Caco-2 (cell line): ENCODE measurements at places on chromosomes 4 and X.

DNA sequence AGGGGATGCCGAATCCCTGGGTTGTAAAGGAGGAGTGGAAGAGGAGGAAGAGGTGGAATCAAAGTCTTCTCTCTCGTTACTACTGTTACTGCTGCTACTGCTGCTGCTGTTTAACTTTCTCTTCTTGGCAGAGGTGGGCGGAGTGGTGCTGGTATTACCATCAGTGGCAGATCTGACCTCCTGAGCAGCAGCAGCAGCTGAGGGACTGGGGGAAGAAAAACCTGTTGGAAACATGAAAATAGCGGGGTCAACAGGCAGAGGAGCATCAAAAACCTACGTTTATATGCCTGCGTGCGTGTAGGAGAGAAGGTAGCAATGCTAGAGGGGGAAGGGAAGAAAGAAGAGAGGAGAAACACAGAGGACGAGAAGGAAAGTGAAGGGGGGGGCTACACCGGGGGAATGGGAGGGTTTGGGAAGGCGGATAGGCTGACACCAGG is 339 bp downstream of the CUL4B start:
- DNase-seq, result peak; percentile 29

DNA sequence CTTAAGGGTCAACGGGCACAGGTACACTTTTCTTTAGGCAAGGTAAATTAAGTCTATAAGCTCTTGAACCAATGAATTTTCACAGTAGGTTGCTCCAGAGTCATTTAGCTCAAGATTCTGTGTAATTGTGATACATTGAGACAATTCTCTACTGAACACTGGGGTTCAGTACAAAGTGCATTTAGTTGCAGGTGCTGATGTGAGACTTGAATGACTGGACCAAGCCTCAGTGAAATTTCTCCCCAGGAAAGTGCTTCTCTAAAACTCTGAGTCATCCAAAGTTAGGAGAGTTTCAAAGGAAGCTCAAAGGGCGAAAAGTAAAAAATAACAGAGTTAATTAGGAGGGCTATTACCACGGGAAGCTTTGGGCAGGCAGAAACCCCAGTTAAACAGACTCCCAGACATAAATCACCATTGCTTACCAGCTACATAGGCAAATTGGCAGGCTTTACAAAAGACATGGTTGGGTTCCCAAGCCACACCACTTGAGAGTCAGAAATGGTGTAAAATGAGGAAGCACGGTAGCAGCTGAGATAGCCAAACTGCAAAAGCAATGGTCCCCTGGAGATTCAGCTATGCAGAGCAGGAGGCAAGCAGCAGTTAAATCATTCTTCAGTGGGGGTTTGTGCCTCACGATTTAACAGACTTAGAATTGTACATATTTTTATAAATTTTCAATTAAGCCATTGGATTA is 202.6 kb downstream of the PCDH19 start:
- DNase-seq, result no peak

DNA sequence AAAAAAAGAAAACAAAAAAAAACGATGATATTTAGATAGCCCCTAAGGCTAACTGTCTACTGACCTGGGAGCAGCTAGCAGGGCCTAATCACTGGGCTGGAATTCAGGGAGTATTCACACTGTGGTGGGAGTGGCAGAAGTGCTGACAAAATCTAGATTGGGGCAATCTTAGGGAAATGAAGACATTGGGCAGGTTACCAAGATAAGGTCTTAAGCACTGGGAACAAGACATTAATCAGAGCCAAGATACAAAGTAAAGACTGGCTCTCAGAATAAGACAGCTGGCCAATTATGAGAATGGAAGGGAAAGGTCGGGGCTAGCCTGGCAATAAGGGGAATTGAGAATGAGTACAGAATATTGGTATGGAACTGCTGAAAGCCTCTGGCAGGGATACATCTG is 100.2 kb upstream of the GRIA3 start:
- no peak for DNase-seq

DNA sequence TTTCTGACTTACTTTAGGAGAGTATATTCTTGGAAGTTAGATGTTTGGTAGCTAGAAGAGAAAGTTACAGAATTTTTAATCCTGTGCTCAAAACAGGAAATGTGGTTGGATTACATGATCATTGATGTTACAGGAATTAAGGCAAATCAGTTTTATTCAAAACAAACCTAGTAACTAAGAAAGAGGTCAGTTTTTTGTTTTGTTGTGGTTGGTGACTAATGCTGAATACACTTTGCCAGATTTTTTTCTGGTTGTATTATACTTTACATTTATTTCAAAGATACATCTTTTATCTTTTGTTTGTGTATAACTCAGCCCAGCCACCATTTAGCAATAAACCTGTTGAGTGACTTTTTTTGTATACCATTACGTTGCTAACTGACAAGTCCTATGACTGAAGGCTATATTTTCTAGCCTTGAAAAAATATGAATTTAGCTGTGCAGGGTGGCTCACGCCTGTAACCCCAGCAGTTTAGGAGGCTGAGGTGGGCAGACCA is 116.7 kb downstream of the KLHL8 start:
- DNase-seq, result no peak

DNA sequence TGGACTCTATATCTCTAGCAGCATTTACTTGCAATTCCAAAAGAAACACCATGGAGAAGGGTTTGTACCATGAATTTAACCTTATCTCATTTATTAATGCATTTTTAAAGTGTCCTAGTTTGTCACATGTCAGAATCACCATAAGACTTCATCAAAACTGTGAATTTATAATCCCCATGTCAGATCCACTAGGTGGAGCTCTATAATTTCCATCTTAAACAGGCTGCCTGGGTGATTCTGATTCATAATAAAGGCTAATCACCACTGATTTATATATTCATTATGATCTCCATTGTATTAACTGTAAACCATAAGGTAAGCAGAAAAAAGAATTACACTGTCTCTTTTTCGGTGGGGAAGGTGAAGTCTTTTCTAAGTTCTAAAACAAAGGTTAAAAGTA is 4.0 kb downstream of the TCEAL2 start:
- no peak for DNase-seq

DNA sequence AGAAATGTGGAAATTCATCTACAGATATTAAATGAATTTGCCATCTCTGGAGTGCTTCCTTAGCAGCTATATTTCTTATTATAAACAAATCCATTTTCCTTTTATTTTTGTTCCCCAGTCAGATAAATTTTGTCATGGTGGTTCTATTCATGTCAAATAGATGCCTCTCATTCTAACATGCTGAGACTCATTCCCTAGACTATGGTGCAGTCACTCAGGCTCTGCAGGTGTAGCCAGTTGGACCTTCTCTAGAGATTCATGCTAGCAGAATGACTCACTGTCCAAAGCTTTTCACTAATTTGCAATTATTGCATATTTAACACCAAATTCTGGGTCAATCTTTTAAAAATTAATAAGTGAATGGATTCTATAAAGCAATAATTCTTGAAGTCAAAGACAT is 1392.7 kb downstream of the PCDH7 start:
- no peak for DNase-seq

DNA sequence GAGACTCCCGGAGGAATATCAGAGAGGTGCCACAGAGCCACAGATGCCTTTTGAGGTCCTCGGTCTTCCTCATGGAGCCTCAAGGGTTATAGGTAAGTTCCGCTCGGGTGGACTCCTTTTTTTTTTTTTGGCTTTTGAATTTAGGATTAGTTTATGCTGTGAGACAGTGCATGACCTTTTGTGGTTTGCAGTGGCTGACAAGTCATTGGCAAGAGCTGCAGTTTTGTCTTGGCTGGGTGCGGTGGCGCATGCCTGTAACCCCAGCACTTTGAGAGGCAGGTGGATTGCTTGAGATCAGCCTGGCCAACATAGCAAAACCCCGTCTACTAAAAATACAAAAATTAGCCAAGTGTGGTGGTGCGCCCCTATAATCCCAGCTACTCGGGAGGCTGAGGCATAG is 4.5 kb upstream of the GRSF1 start:
- DNase-seq, result no peak

DNA sequence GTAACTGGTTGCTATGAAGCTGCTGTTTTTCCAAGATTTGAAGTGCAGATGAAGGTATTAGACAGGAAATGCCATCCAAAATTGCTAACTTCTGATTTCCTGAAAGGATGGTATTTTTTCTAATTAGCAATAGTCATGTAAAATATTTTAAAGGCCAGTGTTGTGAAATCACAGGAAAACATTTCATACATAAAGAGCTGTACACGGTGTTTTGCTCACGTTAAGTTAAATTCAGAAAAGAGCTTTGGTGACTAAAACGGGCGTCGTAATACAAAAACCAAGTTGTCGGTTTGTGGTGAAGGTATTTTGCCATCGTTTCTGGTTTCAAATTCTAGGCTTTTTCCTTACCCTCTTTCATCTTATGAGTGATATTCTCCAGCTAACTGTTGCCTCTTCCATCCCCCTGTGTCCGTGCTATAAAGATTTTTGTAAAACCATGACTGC is 39.8 kb downstream of the AFF1 start:
- no peak for DNase-seq

GRCh38 chr4:123462007-123462406 is 65.4 kb downstream of the SPRY1 start:
- no peak for DNase-seq

DNA sequence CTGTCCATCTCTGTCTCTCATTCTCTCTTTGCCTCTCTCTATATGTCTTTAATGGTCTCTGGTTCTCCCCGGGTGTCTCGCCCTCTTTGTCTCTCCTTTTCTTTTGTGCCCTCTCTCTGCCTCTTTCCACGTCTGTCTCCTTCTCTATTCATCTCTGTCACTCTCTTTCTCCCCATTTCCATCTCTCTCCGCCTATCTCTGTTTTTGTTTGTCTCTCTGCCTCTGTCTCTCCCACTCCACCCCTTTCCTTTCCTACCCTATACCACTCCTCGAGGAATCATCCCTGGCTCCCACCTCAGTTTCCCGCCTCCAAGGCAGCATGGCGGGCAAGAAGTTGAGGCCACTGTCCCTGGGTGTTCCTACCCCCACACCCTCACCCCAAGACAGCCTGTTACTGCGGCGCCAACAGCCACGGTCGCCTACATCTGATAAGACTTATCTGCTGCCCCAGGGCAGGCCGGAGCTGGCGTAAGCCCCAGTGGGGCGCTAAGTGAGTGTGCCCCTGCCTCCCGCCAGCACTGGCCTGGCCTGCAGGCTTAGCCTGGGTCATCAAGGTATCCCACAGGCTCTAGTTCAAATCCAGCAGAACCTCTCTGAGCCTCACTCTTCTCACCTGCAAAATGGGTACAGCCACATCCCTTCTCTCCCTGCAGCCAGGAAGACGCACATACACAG is 713 bp upstream of the GATA1 start:
- DNase-seq, result no peak

DNA sequence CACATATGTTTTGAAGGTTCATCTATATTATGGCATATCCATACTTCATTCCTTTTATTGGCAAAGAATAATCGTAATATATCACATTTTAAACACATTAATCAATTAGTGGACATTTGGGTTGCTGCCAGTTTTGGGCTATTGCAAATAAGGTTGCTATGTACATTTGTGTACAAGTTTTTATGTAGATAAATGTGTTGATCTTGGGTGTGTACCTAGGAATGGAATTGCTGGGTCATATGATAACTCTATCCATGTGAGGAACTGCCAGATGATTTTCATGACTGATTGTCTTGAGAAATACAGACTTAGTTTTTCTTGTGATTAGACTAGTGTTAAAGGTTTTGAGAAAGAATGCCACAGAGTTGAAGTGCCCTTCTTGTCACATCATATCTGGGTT is 99.2 kb upstream of the RAB40AL start:
- DNase-seq, result no peak

DNA sequence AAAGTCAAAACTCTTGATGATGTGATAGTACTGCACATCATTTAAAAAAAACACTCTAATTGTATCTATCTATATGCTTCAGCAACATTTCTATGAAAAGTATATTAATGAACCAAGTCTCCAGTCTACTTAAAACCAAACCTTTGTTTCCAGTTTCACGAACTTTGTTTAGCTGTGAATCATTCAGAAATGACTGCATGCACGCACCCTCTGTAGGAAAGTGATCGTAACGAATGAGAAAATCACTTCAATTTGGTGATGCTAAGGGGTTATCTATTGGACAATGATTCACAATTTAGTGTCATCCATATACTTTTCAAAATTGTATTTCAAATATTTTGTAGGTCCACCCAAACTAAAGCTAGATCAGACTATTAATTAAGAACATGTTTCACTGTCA is 157.6 kb downstream of the KLHL13 start:
- DNase-seq, result no peak

GRCh38 chr4:108881190-108881589 is 118.3 kb upstream of the ETNPPL start:
- no peak for DNase-seq

GRCh38 chr4:21117541-21118180 is 417.4 kb downstream of the PACRGL start:
- DNase-seq, result no peak

DNA sequence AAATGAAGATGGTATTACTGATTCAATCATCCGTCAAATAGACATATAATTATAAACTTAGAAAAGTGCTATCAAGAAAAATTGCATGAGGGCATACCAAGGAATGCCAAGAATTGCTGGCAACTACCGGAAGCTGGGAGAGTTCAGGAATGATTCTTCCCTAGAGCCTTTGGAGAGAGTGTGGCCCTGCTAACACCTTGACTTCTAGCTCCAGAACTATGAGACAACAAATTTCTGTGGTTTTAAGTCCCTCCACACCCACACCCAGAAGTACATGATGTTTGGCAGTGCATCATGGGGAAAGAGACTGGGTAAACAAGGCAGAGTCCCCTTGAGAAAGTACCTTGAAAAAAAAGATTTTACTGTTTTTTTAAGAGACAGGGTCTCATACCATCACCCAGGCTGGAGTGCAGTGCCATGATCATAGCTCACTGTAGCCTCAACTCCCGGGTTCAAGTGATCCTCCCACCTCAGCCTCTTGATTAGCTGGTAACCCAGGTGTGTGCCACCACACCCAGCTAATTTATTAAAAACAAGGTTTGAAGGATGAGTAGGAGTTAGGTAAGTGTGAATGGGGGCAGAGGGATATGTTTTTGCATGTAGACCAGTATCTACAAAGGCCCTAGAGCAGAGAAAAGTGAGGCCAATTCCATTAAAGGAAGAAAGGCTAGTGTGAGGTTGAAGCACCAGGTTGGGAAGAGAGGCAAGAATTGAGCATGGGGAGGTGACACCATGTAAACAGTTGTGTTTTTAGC is 53.1 kb downstream of the GSX2 start:
- DNase-seq, result no peak

GRCh38 chr4:80878218-80878617 is 152.3 kb upstream of the BMP3 start:
- no peak for DNase-seq

GRCh38 chrX:48794911-48795515 is 6.9 kb upstream of the HDAC6 start:
- DNase-seq, result peak; percentile 49

DNA sequence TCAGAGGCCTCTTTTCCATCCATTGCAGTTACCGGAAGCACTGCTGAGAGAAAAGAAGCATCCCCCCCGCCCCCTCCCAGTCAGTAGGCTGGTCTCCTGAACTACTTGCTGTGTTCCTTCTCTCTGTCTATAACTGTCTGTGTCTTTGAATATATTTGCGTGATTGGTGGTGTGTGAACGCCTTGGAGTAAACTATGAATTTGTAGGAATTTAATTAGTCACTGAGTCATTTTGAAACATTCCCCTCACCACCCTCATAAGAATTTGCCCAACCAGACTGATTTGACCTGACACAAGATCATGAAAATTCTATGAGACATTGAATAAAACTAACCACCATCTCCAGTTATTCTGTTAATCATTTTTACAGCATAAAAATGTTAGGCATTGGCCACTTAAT is 6.7 kb upstream of the NXF3 start:
- no peak for DNase-seq

GRCh38 chrX:45850775-45851433 is 650.2 kb upstream of the DIPK2B start:
- peak; percentile 52 for DNase-seq
